Non-pigmented ciliary epithelial cell (primary cell): ENCODE measurements at places on chromosomes 4 and X.

DNA sequence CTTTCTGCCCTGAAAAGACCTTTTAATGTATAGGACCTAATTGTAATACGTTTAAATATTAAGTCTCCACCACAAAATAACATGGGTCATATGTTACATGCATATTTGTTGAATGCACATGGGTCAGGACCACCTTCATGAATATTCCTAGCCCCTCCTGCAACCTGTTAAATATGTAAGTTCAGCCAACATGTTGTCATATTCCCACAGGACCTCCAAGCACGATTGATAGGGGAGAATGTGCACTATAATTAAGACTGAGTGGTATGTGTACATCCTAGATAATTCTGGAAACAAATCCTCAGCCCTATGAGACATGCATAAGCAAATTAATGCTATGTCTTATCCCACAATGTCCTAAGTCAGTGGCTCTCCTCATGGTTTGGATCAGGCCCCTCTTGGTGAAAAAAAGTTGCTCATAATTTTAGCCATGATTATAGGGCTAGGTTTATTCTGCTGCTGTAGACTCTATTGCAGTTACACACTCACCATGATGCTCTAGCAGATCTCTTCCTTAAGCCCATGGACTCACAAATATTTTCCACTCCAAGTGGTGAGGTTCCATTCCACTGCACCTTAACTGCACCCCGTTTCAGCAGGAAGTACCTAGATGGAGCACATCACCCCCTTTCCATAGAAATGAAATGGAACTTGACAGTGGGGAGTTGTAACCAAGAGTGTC is 10.2 kb downstream of the TIGD2 start:
- DNase-seq: no peak

DNA sequence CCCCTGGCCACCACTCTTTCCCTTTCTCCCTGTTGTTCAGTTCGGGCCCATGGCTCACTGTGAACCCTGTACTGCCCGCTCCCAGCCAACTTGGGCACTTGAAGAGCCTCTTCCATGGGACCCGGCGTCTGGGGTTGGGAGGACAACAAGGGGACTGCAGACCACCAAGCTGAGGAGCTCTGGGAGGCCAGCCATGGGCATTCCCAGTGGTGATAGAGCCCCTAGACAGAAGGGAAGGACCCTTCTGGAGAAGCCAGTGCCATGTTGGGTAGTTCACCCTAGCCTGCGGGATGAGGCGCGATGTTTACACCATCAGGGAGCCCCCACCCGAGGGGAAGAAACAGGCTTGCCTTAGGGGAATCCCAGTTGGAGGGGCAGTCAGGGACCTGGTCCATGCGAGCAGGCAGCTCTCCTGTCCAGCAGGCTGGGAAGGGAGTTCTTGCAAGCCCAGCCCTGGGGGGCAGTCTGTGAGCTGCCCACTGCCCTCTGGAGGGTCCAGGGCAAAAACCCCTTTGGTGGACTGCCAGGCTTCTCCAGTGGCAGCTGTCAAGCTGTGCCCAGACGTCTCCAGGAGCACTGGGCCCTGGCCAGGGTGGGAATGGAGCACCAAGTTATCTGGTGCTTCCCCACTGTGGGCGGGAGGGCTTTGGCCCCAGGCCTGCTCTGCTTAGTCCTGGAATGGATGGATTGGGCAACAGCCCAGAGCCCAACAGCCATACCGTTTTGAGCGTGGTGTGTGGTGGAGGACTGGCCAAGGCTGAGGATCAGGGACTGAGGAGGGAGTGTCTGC is 23.7 kb upstream of the UBA1 start:
- no peak for DNase-seq

DNA sequence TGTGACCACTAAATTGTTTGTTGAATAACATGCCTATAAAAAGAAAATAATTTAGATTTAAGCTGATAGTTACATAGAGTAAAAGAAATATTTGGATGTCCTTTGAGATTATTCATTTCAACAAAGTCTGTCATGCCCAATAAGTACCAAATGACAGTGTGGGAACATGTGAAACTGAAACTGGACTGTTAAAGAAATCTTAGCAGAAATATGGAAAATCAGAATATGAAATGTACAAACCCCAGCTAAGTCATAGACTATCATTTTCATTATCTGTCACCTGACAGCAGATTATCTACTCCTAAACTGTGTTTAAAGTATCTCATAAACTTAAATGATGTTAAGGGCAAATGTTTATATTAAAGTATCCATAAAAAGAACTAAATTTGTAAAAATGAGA is 437.8 kb upstream of the FAM241A start:
- no peak for DNase-seq

GRCh38 chr4:29549342-29549741 is 1170.8 kb upstream of the PCDH7 start:
- DNase-seq: peak; percentile 15

GRCh38 chrX:104335756-104336155 is 81.0 kb upstream of the ESX1 start:
- DNase-seq: peak; percentile 80

GRCh38 chr4:105119356-105119755 is 27.3 kb upstream of the TET2 start:
- no peak for DNase-seq

GRCh38 chr4:100880011-100880410 is 362.2 kb upstream of the EMCN start:
- no peak for DNase-seq

DNA sequence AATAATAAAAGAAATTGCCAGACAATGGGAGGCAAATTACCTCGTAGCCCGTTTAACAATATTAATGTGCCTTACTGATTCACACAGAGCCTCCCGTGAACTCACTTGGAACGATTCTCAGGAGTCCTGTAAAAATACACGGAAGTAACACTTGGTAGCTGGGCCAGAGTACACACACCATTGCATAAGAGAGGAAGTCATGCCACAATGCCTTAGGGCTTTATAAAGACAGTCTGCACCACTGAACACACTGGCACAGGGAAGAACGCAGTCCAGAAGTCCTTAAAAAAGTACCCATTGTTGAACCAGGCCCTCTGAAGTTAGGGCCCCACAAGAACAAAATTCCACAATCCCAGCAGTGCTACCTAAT is 15.1 kb downstream of the SLC2A9 start:
- DNase-seq: no peak

GRCh38 chr4:125736057-125736456 is 421.3 kb downstream of the FAT4 start:
- no peak for DNase-seq

- DNase-seq: no peak
These were observed 23.9 kb downstream of the MANBA start for GRCh38 chr4:102736636-102737549.

DNA sequence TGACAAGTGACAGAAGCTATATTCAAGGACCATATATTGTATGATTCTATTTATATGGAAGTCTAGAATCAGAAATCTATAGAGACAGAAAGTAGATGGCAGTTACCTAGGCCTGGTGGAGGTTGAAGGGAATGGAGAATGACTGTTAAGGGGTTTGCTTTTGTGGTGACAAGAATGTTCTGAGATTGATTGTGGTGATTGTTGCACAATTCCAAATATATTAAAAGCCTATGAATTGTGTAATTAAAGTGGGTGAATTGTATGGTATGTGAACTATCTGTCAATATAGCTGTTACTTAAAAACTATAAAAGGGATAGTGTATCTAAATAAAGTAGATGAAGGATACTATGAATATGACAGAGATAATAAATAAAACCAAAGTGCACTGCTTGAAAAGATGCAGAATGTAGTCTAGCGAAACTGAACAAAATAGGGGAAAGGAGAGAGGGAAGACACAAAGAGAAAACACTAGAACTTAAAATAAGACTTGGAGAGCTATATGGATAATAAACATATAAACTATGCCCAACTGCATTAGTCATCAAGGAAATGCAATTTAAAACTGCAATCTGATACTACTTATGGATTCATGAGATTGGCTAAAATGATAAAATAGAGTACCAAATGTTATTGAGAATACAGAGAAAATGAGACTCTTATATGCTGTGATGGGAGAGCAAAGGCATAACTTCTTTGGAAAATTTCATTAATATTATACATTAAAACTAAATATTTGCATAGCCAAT is 82.1 kb upstream of the BANK1 start:
- DNase-seq: no peak

GRCh38 chr4:3868211-3869173 is 102.3 kb downstream of the ADRA2C start:
- DNase-seq: no peak

- DNase-seq: no peak
These were observed 137.8 kb upstream of the GPR101 start for GRCh38 chrX:137171626-137172025.

DNA sequence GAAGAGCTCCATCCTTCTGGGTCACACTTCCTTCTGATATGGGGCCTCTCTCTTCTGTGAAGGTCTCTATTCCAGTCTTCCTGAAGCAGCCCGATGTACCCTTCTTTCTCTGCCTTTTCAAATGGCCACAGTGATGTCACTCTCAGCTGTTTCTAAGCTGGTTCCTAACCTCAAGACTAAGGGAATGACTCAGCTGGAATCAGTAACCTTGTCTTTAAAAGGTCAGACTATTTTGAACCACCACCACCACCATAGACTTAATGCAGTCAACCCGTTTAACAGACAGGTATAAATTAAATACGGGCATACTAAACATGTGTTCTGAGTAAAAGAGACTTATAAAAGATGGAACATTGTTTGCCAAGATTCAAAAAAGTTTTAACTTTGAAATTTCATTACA is 121.0 kb downstream of the PPA2 start:
- peak; percentile 13 for DNase-seq

- DNase-seq: no peak
These were observed 23.0 kb downstream of the HTRA3 start for GRCh38 chr4:8292478-8293107.

DNA sequence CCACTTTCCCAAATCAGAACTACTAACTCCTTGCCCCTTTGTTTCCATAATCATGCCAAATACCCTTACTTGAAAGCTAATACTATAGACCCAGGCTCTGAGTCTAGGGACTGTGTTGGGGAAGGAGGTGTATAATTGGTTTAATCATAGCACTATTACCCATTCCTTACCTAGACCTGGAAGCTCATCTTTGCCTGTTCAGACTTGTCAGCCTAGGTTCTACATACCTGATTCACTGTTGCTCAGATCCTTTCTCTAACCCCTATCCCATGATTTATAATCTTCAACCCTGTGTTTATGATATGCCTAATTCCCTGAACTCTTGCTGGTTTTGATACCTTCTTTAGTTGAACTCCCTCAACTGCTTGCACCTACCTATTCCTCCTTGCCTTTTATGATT is 123.1 kb upstream of the GRIA3 start:
- no peak for DNase-seq

- no peak for DNase-seq
These were observed 17.0 kb downstream of the DYNLT3 start for GRCh38 chrX:37830371-37830770.

DNA sequence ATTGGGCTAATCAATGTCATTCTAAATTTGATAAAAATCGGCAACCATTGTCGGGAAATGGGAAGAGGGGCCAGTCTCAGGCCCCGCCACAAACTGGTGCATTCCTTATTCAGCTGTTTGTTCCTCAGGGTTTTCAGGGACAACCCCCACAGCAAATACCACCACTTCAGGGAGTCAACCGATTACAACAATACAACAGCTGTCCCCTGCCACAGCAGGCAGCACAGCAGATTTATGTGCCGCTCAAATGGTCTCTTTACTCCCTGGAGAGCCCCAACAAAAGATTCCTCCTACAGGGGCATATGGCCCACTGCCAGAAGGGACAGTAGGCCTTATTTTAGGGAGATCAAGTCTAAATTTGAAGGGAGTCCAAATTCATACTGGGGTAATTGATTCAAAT is 61.8 kb downstream of the ZNF732 start:
- DNase-seq: no peak

- DNase-seq: no peak
These were observed 1.5 kb downstream of the ELF4 start for GRCh38 chrX:130108647-130109428.

DNA sequence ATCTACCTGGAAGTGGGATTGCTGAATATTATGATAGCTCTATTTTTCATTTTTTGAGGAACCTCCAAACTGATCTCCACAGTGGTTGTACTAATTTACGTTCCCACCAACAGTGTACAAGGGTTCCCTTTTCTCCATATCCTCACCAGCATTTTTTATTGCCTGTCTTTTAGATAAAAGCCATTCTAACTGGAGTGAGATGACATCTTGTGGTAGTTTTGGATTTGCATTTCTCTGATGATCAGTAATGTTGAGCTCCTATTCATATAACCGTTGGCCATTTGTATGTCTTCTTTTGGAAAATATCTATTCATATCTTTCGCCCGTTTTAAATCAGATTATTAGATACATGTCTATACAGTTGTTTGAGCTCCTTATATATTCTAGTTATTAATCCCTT is 101.8 kb downstream of the RASGEF1B start:
- DNase-seq: no peak

DNA sequence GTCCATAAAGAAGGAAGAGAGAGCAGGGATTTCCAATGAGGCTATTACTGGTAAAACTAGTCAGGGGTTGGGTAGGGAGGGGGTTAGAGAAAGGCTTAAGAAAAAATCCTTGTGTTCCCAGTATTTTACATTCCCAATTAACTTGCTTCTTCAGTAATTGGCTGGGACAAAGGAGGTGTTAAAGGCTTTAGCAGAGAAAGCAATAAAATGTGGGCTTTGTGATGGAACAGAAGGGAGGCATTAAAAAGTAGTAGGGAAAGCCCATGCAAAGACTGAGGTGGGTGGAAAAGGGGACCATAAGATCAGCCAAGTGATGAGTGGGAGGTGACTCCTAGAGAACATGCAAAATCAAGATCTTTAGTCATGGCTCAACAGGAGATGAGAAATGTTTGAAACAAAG is 1467.2 kb downstream of the RPA4 start:
- no peak for DNase-seq

DNA sequence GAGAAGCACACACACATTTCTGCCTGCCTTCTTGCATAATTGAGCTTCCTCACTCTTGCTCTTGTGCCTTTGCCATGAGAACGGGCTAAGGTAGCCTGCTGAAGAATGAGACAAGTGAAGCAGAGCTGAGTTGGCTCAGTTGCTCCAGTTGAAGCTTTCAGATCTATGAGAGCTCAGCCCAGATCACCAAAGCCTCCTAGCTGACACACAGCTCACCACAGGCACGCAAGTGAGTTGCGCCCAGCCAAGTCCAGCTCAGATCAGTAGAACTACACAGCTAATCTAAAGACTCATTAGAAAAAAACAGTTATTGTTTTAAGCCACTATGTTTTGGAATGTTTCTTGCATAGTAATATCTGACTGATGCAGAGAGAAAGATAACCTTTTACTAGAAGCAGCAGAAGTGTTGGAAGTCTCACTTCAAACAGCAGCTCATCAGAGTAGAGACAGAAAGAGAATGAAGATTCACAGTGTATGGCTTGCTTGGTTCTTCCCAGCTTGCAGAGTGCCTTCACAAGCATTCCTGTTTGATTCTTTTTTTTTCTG is 362.4 kb downstream of the MID1IP1 start:
- DNase-seq: no peak

- no peak for DNase-seq
These were observed 175.3 kb upstream of the MID1 start for GRCh38 chrX:10795721-10796120.

GRCh38 chrX:47160781-47161180 is 15.8 kb downstream of the RBM10 start:
- no peak for DNase-seq

DNA sequence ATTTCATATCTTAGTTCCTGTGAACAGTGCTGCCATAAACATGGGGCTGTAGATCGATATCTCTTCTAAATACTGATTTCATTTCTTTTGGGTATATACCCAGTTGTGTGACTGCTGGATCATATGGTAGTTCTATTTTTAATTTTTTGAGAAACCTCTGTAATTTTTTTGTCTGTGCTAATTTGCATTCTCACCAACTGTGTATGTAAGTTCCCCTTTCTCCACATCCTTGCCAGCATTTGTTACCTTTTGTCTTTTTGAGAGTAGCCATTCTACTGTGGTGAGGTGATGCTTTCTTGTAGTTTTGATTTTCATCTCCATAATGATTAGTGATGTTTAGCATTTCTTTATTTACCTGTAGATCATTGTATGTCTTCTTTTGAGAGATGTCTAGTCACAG is 2086.5 kb upstream of the TENM3 start:
- no peak for DNase-seq
